ENCODE measurements at places on chromosomes 4 and X.

- no peak for DNase-seq
These were observed 232.2 kb upstream of the FMR1 start for GRCh38 chrX:147679356-147680005.

DNA sequence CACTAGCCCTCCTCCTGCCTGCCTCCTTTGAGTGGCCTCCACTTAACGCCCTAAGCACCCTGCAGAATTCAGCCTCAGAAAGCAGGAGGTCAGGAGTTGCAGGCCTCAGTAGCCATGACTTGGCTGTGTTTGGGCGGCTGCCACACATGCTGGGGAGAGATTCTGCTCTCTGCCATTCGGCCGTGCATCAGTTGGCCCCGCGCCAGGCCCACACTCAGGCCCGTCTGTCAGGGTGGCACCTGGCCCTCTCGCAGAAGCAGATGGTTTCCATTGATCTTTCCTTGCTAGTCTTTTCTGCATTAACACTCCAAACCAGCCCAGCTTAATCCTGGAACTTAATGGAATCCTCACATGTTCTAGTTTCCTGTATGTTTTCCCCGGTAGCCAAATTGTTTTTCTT is 30.7 kb upstream of the ATP6AP2 start:
- DNase-seq = peak; percentile 70

DNA sequence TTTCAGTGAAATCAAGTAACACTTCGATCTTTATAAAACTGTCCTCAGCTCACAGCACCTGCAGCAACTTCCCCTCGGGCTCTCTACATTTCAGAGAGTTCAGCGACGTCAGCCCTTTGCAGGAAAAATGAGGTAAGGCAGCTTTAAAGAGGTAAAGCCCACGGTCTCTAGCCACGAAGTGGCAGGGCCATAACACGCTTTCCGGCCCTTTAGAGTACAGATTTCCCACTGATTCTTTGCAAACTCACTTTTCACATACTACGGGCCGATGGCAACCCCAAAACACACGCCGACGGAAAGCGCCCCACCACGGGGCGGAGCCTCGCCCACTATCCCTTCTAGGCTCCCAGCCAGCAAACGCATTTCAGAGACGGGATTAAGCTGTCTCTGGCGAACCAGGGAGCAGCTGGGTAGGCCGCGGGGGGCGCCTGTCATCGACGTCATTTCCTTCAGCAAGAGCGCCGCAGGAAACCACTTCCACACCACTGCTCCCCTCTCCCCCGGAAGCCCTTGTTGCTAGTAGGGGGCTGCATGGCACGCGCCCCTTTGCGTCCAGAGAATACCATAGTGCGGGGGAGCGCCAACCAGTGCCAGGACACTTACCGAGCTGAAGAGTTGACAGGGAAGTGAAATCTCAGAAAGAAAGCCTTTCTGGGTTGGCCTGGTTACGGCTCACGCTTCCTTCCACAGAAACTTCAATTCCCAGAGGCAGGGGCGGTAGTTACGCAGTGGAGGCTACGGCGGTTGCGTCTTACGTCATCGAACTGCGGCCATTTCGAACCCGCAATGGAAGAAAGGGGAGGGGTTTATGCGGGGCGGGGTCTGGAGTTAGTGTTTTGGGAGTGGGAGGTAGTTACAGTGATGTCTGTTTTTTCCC is at the start of gene TRMT10A:
TSS of gene TRMT10A (minus strand) at position 730 of the 877 bp plus-strand sequence. CDS start 4,701 bp downstream, outside the sequence.
- DNase-seq = peak; percentile 96

- no peak for DNase-seq
These were observed 10.5 kb downstream of the SLC16A2 start for GRCh38 chrX:74431797-74432196.

DNA sequence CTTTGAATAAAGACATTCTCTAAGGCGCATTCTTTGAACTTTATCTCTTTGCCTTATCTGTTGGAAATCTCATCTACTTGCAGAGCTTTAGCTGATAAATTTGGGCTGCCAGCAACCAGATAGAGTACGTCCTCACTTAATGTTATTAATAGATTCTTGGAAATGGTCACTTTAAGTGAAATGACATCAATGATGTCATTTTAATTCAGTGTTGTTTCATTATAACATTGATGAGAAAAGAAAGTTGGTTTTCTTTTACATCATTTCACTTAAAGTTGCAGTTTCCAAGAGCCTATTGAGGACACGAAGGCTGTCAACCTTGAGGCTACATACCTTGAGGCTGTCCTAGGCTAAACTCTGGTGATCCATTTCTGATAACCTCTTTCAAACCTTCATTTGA is 9.3 kb downstream of the TMEM165 start:
- no peak for DNase-seq

DNA sequence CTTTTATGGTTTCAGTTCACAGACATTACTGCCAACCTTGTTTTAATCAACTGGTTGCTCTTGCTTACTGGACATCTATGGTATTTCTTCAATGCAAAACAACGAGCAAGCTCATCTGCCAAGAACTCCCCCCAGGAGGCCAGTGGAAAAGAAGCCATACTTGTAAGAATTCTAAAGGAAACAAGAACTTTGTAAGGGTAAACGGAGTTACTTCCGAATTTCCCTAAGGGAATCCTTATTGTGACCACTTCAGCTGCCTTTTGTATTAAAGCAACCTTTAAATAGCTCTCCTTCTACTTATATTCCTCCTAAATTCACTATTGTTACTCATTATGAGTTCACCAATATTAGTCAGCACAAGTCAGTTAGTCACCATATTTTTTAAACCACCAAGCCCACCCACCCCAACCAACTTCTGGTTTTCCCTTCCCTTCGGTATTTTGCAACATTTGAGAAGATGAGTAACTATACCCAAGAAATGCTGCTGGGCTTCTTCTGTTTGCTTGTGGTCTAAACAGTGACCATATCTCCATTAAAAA is 602.8 kb upstream of the DIPK2B start:
- DNase-seq = no peak

- no peak for DNase-seq
These were observed 19.1 kb downstream of the RNF212 start for GRCh38 chr4:1094336-1094690.

DNA sequence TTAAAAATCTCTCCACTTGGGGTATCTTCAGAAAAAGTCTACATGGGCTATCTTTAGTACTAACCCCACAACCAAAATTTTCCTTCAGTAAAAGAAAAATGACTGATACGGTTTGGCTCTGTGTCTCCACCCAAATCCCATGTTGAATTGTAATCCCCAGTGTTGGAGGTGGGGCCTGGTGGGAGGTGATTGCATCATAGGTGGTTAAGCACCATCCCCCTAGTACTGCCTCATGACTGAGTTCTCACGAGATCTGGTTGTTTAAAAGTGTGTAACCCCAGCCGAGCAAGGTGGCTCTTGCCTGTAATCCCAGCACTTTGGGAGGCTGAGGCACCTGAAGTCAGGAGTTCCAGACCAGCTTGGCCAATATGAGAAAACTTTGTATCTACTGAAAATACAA is 66.8 kb downstream of the USP46 start:
- DNase-seq = no peak

GRCh38 chrX:8629871-8630270 is 102.1 kb downstream of the ANOS1 start:
- DNase-seq = no peak

GRCh38 chrX:10949541-10949940 is 161.6 kb upstream of the HCCS start:
- DNase-seq = no peak

GRCh38 chr4:150768497-150768896 is 186.5 kb downstream of the MAB21L2 start:
- no peak for DNase-seq

GRCh38 chr4:139243448-139244365 is 36.3 kb downstream of the MGARP start:
- no peak for DNase-seq

GRCh38 chr4:179182741-179183140 is 1740.5 kb upstream of the AGA start:
- no peak for DNase-seq

DNA sequence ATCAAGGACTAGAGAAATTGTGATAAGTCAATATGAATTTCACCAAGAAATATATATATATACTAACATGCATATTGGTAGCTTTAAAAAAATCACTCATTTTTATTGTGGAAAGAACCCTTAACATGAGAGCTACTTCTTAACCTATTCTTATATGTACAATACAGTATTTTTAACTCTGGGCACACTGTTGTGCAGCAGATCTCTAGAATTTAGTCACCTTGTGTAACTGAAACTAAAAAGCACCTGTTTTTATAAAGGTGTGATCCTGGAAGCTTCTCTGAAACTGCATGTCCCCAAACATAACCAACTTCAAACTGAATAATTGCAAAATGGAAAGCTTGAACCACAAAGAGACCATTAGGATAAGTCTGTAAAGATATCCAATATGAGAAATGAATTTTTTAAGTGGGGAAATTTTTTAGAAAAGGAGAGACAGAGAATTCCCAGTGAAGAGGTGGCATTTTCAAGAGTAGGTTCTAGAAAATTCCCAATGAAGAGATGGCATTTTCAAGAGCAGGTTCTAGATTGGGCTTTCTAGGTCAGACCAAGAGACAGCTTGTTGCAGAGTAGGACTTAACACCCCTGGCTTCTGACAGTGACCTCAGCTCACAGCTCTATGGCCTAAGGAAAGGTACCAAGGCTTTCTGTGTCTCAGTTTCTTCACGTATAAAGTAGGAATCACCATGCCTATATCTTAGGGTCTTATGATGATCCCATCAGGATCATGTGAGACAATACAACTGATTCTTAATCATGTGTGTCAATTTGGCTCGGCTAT is 22.0 kb upstream of the PPARGC1A start:
- DNase-seq = no peak

DNA sequence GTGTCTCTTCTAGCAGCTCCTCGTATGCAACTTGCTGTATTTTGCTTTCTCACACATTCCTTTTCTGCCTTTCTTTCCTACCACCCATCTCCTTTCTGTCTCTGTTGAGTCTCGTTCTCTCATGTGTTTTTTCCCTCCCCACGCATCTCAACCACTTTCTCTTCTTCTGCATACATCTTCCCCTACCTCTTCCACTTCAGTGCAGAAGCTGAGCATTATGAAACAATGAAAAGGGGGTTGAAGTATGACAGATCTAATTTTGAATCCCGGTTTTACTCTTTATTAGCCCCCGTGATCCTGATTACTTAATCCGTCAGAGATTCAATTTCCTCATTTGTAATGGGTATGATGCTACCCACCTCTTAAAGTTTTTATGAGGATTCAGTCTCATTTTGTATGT is 7.3 kb downstream of the FAM241A start:
- no peak for DNase-seq

GRCh38 chr4:8862800-8863685 is 8.6 kb downstream of the HMX1 start:
- no peak for DNase-seq

DNA sequence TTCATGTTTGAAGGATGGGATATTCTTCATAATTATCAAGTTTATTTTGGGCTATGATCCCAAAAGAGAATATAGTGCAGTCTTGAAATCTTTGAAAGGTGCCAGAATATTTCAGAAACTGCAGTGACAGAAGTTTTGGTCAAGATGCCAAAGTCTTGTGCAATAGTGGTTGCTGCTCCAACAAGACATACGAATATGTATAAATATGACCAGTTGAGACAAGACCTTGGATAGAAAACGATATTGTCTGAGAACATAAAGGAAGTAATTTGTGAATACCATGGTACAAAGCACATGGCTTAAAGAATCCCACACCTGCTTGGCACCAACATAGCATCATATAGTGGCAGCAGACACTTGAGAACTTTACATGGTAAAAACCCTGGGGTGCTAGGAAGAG is 48.6 kb upstream of the AMELX start:
- DNase-seq = no peak

DNA sequence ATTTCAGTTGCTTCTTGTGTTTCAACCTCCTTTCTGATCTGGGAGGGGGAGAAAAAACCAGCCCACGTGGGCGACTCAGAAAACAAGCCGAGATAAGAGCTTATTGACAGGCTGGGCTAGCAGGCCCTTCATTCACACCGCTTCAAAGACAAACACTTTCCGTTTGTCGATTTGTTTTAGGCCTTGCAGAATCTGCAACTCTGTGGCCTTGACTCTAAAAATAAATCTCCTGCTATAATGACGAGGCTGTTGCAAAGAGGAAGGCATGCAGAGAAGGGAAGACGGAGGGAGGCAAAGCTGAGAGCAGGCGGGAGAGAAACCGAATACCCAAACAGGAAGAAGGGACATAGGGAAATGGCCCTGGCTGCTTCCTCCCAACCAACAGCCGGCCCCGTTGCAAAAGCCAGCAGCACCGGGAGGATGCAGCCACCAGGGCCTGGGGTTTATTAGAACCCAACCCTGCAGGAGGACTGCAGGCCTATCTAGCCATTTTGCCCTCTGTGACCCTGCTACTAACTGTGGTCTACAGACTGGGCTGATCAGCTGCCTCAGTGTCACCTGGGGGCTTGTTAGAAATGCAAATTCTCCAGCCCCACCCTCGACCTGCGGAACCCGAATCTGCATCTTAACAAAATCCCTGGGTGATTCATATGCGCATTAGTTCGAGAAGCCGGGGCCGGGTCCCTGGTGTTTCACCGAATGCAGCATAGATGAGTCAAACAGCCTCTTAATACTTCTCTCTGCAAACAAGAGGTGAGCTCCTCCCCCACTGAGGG is 325.5 kb downstream of the BCOR start:
- peak; percentile 25 for DNase-seq

GRCh38 chr4:40165916-40166315 is 30.9 kb upstream of the RHOH start:
- no peak for DNase-seq

DNA sequence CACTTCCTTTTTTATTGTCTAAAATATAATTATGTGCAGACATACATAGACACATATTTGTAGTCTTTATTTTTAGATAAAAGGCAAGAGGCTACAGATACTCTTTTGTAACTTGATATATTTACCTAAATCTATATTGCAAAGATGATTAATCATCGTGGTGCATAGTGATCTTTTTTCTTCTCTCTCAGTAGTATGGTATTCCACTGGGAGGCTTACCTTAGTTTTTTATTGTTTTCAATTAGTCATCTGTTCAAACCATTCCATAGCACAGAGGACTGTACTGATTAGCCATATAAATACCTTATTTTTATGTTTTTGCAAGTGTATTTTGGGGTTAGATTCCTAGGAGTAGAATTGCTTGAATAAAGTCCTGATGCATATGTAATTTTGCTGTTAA is 619.7 kb downstream of the GRXCR1 start:
- DNase-seq = no peak

GRCh38 chrX:77061545-77061944 is 385.6 kb upstream of the FGF16 start:
- DNase-seq = no peak

GRCh38 chr4:53511014-53511413 is 80.3 kb downstream of the LNX1 start:
- DNase-seq = no peak

DNA sequence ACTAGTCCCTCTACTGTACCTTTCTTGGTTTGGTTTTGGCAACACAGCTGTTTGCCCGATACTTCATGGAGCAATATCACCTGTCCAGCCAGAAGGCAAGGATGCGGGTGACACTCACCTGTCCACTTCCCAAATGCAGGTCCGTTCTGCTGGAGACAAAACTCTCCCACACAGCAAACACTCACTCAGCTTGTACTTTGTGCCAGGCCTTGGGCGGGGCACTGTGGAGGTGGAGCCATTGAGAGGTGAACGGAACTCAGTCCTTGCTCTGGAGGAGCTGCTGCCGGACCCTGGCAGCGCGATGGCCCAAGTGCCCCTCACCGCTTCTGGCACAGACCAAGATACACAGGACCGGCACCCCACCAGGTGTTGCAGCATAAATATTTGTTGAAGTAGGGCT is 15.3 kb upstream of the HMGB3 start:
- DNase-seq = no peak
